Esophagus mucosa (tissue), 1 donor: ENCODE measurements at places on chromosomes 5 and 9.

DNA sequence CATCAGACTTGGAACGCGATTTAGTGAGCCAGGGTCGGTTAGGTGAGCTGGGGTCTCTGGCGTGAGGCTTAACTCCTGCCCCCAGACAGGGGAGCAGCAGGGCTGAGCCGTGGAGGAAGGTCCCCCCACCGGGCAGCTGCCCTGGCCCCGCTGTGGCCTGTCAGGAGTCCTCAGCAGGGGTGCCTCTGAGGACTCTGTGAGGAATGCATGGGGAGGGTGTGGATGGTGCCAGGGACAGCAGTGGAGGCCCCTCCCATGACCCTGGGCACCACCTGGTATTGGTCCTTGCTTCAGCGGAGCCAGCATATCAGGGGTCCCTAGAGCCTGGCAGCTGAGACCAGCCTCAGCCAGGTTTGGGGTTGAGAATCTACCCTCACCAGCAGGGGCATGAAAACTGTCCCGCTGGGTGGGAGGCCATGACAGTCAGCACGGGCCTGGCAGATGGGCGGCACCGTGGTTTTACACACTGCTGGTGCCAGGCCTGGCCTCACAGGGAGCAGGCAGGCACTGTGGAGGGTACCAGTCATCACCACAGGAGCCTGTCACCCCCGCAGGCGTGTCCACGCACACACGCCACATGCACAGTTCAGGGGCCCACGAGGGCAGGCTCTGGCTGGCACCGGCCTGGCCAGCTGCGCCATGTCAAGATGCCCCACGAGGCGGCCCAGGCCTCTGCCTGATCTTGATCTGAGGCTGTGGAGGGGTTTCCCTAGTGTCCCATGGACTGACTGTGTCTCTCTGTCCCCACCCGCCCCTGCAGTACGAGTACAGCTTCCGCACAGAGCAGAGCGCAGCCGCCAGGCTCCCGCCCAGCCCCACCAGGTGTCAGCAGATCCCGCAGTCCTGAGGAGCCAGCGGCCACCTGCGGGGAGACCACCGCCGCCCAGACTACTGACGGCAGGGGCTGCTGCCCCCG lies 111.1 kb upstream of the LMX1B start:
- ATAC-seq, result no peak

DNA sequence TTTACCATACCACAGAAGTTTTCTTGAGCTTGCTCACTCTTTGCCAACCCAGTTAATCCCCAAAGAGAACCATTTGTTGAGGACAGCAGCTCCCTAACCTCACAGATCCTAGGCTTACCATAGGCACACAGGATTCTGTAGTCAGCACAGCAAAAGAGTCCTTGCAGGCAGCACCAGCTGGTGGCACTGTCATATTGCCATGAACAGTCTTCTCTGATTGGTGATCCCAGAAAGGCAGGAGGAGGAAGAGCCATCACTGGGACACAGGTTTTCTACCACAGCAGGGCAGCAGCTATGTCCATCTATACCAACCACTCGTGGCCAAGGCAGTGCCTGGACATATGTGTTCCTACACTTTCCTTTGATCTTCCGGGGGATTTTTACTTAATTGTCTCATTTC lies 297.1 kb upstream of the CD180 start:
- ATAC-seq, result peak; percentile 68

DNA sequence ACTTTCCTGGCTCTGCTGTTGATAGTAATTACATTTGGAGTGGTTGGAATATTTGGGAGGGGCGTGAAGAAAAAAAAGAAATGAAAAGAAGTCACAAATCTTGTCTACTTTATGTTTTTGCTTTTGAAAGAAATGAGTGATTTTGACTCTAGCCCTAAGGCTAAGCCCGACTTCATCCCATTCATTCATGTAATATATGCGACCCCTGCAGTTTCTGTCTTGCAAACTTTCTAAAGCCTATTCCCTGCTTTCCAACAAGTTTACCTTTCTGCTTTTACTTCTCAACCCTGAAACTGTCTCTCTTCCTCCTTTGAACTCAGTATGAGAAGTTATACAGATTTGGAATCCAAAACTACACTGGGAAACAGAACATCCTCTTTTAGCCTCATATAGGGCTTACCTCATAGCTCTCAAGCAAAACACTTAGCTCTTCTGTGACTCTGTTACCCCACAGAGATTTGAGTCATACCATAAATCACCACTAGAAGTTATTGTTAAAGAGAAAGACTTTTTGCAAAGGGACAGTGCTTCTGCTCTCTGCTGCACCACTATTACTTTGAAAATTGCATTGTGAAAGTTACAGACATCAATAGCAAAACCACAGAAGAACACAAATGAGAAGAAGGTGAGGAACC lies 1.6 kb downstream of the CFAP95 start:
- ATAC-seq, result no peak

GRCh38 chr5:124245276-124245675 lies 501.2 kb downstream of the ZNF608 start:
- no peak for ATAC-seq

DNA sequence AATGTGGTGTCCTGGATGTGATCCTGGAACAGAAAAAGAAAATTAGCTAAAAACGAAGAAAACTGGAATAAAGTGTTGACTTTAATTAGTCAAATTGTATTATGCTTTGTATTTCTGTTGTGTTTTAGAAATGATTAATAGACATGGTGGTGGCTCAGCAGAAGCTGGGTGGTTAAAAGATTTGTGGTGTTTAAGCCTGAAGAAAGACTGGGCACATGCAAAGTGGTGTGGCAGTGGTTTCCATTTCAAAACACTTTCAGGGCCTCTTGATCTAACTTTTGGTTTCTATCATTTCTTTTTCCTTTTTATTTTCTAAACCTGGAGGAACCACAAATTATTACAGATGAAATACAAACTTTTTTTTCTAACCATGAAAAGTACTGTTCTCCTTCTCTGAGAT lies 44.1 kb downstream of the ADGRV1 start:
- ATAC-seq, result no peak

GRCh38 chr5:172830876-172831662 lies 3.0 kb upstream of the ERGIC1 start:
- peak; percentile 40 for ATAC-seq

- ATAC-seq, result no peak
Measured at GRCh38 chr9:85586684-85587083, 155.1 kb downstream of the AGTPBP1 start.

DNA sequence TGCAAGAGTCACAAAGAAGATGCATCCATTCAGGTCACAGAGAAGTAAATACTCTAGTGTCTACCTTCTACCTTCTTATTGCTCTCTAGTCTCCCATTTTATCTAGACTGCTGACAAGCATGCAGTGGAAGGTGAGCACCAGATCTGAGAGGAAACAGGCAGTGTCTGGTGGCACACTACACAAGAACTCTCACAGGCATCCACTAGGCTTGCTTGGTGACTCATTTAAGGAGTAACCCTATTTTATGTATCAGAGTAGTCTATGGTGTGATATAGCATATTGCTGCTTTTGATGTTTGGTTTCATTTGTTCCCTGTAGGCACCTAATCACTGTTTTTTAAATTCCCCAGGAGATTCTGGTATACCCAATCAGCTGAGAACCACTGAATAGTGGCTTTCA lies 1.6 kb upstream of the THBS4 start:
- ATAC-seq, result no peak

DNA sequence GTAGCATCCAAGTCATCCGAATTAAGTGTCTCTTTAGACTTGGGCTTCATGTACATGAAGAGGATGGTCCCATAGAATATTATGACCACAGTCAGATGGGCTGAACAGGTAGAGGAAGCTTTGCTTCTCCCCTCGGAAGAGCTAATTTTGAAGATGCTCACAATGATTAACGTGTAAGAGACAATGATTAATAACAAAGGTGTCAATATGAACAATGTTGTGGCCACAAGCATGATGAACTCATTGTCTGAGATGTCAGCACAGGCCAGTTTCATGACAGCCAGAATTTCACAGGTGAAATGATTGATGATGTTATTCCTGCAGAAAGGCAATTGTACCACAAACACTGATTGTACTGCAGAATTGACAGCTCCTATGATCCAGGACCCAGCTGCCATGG lies 626 bp downstream of the OR13C2 start:
- ATAC-seq, result no peak

DNA sequence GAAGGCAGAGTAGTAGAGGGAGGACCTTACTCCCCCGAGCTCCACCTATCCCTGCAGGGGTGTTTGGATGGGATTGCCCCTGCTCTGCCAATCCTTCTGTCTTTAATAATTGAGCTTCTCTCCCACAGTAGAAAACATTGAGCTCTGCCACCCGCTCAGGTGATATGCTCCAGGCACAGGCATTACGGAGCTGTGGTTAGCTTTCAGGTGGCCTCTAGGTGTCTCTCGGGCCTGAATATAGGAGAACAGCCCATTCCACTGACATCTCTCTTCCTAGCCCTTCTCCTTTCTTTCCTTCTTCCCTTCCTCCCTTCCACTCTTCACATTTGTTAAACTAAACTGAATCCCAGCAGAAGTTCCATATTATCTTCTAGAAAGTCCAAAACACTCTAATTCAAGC lies 203.4 kb downstream of the SYK start:
- no peak for ATAC-seq

DNA sequence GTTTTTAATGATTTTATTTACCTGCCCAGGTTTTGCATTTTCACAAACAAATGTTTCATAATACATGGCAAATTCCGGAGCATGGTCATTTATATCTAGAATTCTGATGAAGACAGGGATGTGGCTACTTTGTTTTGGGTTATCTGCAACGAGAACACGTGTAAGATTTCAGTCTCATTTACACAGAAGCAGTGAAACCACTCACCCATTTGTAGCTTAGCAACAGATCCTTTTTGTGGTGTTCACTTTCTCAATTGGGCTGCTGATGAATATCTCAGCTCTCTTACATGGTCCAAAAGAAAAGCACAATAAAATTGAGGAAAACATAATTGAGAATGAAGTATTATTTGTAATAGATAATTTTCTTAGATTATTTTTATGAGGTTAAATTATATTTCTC lies 148.6 kb downstream of the CDH9 start:
- no peak for ATAC-seq

DNA sequence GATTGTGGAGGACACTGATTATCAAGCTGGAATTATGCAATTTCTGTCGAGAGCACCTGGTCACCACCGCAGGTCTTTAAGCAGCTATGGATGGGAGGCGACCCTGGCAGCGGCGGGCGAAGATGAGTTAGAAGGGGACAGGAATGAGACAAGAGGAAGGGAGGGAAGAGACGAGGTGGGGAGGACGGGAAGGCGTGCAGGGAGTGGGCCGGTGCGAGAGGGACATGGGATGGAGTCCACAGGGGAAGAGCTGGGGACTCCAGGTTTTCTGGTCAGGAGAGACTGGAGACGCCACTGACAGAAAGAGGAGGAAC lies 192.3 kb downstream of the MELK start:
- no peak for ATAC-seq

DNA sequence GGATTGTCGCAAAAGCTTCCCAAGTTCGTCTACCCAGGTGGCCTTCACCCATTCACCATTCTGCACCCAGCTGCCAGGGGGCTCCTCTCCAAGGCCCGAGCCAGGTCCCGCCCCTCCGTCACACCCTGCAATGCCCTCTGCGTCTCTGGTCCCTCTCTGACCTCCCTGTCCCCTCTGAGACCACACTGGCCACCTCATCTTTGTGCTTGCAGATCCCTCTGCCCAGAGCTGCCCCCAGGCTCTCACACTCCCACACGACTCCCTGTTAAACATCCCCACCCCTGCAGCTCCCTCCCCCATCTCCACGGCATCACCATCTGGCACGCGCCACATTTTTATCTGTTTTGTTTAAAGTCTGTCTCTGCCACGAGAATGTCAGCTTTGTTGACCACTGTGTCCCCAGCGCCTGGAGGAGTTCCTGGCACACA lies 243.6 kb downstream of the PBX3 start:
- no peak for ATAC-seq

- no peak for ATAC-seq
Measured at GRCh38 chr5:92455011-92455410, 1071.9 kb upstream of the ARRDC3 start.

DNA sequence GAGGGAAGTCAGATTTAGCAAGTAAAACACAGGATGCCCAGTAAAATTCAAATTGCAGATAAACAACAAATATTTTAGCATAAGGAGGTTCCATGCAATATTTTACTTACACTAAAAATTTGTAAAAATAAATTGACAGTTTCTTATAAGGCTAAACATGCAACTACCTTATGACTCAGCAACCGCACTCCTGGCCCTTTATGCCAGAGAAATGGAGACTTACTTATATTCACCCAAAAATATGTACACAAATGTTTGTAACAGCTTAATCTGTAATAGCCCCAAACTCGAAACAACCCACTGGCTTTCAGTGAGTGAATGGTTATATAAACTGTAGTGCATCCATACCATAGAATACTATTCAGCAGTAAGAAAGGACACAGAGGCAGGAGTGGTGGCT lies 28.6 kb upstream of the TRIM14 start:
- ATAC-seq, result no peak

DNA sequence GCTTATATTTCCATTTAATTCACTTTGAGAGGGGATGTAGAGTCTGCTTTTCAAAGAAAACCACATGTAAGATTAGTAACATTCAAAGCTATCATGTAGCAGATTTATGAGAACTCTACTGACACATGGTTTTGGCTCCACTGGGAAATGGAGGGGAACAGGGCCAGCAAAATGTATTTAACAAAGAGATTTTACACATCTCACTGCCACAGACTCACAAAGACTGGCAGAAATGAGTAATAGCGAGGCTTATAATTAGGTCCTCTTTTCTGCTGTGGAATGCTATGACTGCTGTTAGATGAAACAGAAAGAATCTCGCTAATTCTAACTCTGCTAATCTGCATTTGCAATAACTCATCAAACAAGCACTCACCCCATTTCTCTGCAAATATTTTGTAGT lies 4.5 kb downstream of the DAP start:
- ATAC-seq, result no peak

DNA sequence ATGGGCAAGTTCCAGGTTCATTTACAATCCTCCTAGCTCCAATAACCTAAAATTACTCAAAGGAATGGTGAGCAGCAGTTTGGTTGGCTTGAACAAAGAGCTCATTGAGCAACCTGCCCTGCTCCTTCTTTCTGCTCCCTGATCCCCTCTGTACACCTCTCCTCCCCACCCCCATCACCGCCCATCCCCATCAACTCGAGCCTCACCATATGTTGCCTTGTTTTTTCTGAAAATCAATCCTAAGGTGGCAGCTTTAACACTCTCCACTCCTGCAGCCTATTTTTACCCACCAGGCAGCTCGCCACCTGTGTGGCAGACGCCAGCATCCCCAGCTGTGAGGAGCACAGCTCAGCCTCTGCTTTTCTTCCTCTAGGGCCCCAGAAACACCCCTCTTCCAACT lies 533.4 kb upstream of the BRINP1 start:
- ATAC-seq, result no peak
